ENCODE measurements at places on chromosomes 12 and 14.

- DNase-seq: no peak
Observed at GRCh38 chr12:4114986-4115385, 158.6 kb upstream of the CCND2 start.

- DNase-seq: no peak
Observed at GRCh38 chr14:93395231-93395630, 35.5 kb upstream of the UNC79 start.

DNA sequence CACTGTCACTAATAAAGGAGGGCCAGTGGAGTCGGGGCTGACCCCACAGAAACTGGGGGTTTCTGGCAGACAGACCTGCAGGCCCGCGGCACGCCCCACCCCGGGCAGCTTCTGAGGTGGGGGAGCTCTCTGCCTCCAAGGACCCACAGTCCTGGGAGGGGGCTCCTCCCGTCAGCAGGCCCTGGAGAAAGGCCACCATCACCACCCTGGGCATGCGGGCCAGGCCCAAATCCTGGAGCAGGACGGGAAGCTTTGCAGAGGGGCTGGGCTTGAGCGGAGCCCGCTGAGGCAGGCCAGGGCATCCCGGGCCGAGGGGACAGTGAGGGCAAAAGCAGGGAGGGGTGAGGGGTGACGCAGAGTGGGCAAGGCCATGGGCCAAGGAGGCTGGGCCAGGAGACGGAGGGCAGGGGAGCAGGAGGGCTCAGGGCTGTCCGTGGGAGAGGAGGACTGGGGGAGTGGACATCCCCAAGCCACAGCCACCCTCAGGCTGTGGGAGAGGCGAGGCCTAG is 11.1 kb upstream of the GPR132 start:
- no peak for DNase-seq

DNA sequence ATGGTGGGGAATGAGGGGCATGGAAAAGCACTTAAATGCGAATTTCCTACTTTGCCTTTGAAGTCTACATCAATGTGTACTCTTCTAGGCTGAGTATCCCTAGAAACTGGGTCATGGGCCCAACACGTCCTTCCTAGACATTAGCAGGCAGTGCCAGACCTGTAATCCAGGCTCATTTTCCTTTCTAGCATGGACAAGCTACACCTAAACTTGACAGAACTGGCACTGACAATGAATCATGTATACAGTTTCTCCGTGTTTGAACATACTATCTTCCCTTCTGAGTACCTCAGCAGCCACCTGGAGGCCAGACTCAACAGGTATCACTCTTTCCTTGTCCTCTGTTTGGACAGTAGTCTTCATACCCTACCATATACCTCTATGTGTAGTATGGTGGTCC is 25.8 kb upstream of the PDE1B start:
- DNase-seq: no peak

- no peak for DNase-seq
Observed at GRCh38 chr14:54866588-54866987, 36.0 kb downstream of the GCH1 start.

GRCh38 chr14:68384335-68384734 is 408.5 kb downstream of the ZFP36L1 start:
- no peak for DNase-seq

DNA sequence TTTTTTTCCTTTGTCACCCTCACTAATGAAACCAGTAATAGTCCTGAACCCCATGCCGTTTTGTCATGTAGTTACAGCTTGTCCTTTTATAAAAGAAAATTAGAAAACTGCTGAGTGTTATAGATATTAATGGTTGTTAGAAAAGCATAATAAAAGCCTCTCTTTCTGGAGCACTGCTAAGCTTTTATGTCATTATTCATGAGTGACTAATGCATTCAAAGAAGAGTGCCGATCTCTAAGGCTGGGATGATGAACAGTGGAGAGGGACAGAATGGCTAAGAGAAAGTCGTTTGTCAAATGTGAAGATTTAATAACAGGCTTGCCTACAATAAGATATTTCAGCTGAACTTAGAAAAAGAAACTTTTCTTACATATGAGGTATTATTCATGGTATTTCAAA is 121.6 kb downstream of the MGAT4C start:
- DNase-seq: no peak

- DNase-seq: no peak
Observed at GRCh38 chr14:103537175-103537990, 8.4 kb downstream of the TRMT61A start.
